CD4-positive, alpha-beta T cell treated with Interleukin-4 for 4 hours (primary cell): ENCODE measurements at places on chromosomes 5 and 9.

DNA sequence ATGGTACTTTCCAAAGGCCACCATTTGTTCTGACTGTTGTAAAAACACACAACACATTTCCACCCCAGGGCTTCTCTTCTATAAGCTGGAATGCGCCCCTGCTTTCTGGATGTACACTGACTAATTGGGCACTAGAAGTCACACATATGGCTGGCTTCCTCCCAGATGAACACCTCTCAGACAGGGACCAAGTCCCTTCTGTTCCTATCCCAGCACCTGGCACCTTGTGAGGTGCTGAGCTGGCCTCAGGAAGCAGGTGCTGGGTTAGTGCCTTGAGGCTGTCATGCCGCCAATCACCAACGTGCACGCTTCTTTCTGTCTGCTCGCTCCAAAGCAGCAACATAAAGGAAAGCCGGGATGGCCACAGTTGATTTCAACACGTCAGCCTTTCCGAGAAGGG lies 93.2 kb downstream of the FSTL4 start:
- no peak for DNase-seq

- DNase-seq: no peak
Measured at GRCh38 chr9:91555132-91555531, 131.5 kb upstream of the NFIL3 start.

- no peak for DNase-seq
Measured at GRCh38 chr9:92962303-92962649, 15.0 kb downstream of the FGD3 start.

DNA sequence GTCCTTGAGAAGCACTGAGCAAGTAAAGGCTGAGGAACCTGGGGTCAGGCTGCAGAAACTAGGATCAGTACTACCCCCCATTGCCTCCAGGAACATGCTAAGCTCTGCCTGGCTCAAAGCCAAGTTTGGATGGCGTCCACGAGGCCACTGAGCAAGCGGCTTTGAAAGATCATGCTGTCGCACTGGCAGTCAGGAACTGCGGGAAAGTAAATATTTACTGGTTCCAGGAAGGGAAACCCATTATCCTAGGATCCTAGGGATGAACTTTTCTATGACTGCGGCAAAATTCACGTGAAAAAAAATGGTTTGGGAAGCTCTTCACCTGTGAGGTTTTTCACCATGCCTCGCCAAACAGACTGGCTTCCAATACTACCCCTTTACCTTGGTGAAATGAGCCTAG lies 75.3 kb upstream of the PJA2 start:
- no peak for DNase-seq

DNA sequence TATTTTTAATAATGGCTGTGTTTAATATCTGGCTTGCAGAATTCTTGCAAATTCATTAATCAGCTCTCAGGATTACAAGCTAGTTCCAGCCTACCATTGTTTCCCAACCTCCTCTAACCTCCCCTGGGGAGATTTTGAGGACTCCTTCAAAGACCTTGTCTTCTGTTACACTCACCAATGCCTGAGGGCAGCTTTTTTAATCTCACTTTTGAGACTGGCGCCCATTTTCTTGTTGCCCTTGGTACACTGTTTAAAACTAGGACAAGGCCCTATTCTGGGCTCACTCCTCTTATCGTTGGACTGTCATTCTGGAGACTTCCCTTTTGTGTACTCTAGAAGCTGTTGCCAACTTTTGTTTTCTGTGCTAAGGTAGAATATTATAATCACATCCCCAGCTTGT lies 13.6 kb upstream of the EQTN start:
- no peak for DNase-seq

- no peak for DNase-seq
Measured at GRCh38 chr5:141573489-141574121, 45.2 kb downstream of the DIAPH1 start.

- no peak for DNase-seq
Measured at GRCh38 chr9:129280236-129280622, 102.2 kb upstream of the IER5L start.

DNA sequence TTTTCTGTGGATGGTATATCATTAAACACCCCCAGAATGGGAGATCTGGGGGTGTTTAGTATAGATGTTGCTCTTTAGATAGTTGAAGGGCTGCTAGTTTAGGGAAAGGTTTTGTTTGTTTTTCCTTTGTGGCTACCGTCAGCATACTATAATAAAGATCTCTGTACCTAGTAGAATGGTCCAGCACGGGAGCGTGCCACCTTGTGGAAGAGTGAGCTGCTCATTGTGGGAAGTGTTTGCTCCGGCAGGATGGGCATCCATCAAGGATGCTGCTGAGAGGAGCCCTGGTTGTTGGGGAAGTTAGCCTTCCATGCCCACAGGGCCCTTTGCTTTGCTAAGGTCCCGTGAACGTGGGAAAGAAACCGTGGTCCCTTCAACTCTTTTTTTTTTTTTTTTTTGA lies 113.1 kb downstream of the LIFR start:
- DNase-seq: no peak

- no peak for DNase-seq
Measured at GRCh38 chr5:118592229-118593002, 395.9 kb downstream of the DTWD2 start.

DNA sequence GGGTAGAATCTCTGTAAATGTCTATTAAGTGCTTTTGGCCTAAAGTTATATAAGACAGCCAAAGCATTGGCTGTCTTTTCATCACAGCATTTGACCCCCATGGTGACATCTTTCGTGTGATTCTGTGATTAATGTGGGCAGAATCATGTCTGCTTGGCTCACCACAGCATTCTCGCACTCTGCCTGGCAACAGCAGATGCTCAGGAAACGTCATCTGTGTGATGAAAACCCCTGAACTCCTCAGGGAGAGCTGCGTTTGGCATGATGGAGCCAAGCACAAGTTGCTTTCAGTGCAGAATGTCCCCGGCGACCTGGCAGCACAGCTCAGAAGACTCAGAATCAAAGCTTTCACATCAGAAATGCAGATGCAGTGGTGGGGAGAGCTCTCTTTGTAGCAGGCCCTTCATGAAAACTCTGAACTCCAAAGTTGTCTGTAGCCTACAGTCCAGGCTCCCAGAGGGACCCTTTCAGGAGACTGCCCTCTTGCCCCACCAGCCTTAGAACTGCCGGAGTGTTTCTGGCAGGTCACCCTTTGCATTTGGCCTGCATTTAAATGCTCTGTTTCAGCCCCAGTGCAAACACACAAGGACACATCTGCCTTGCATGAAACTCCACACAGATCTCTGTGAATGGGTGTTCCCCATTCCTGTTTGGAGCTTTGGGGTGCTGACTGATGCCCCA lies 155.6 kb upstream of the PANK3 start:
- no peak for DNase-seq

GRCh38 chr9:15846611-15847010 lies 293.8 kb downstream of the CCDC171 start:
- no peak for DNase-seq

DNA sequence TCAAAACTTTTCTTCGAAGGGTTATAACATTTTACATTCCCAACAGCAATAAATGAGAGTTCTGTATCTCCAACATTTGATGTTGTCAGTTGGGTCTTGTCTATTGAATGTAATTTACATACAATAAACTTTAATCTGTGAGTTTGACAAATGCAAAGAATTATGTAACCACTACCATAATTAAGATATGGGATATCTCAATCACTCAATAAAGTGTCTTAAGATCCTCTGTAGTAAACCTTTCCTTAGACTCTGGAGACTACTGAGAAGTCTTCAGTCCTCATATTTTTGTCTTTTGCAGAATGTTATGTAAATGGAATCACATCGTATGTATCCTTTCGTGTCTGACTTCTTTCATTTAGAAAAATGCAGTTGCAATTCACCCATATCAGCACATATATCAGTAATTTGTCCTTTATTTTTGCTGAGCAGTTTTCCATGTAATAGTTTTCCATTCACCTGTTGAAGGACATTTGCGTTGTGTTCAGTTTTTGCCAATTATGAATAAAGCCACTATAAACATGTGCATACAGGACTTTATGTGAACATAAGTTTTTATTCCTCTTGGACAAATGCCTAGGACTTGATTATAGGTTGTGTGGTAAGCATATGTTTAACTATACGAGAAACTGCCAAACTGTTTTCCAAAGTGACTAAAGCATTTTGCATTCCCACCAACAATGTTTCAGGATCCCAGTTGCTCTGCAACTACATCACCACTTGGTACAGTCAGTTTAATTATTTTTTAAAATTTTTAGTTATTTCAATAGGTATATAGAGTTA lies 784.6 kb upstream of the ZNF608 start:
- DNase-seq: no peak

- DNase-seq: no peak
Measured at GRCh38 chr5:81606150-81606549, 144.7 kb downstream of the SSBP2 start.

DNA sequence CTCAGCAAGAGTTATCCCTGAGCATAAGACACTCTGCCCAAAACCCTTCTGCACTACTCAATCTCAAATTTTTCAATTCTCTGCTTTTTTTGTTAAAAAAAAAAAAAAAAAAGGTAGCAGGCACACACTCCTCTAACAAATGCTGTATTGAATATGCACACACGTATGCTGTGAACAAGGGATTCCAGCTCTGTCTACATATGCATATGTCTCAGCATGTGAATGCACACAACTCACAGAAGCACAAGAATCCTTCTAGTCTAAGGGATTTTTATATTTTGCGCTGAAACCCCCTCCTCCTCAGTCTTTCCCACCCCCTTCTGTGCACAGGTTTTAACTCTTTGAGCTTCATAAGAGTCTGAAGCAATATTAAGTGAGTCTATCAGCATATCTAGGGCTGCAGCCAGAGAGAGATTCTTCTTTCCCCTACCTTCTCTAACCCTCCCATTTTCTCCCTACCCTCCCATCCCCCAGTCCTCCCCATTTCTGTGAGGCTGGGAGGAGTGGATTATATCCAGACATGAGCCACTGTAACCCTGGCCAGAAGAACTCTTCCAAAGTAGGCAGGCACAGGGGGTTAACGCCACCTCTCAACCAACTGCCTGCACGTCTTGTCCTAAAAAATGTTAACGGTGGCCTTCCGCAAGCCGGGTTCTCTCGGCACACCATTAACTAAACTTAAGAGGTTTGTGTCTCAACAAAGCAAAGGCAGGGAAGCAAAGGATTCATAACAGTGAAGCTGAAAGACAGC lies 1.0 kb downstream of the GABRB2 start:
- no peak for DNase-seq

DNA sequence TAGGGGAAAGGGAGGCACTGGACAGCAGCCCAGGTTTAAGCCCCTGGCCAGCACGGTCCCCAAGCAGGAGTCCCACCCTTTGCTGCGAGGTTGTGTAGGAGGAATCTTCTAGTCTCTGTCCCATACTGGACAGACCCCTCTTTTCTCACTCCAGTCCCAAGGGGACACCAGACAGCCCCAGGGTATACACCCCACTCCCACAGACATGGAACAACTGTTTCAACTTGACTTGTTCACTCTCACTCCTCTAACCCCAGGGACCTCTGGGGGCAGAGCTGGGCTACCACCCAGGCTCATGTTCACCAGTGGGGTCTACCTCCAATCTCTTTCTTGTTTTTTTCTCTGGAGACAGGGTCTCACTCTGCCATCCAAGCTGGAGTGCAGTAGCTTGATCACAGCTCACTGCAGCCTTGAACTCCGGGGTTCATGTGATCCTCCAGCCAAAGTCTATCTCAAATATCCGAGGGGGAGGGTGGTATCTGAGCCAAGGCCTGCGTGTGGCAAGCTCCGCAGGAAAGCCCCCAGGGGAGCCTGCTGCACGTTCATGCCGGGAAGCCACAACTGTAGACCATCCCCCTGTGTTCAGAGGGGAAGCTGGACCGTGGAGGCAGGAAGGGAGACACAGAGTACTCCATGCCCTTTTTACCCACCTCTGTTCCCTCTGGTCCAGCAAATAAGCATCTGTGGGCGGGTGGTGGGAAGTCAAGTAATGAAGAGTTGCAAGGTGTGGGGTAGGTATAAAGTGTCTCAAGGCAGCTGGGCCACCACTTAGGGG lies 1.8 kb downstream of the PTGES2 start:
- DNase-seq: no peak

- DNase-seq: no peak
Measured at GRCh38 chr9:36423206-36423605, 23.1 kb upstream of the RNF38 start.

DNA sequence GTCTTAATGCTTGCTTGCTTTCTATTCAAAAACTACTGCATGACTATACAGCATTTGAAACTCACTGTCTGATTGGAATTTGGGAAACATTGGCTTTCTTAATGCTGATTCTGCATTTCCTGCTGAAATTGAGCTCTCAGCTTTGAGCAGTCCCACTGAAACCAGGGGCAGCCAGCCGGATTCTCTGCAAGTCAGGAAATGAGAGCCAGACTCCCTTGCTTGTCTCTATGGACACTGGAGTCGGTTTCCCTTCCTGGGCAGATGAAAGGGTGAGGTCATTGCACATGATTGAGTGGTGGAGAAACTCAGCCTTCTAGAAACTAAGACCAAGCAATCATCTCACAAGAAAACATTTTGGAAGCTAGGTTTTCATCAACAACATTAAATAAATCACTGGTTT lies 119.7 kb upstream of the SPATA31C2 start:
- no peak for DNase-seq

- no peak for DNase-seq
Measured at GRCh38 chr5:26881901-26882300, 156.5 kb downstream of the CDH9 start.

DNA sequence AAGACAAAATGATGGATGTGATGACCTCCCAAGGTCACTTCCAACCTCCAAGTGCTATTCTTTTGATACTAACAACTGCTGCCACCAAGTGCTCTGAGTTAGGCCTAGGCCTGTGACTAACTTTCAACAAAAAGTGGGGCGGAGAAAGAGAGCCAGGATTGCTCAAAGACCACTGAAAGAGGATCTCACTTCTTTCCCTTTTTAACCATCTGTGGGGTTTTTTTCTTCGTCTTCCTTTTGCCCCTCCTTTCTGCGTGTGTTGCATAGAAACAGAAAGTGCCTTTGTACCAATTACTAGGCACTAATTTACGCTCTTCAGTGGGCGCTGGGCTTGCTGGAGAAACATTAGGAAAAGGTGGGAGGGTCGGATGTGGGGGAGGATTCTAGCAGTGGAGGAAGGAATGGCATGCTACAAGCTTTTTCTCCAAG lies 8.0 kb downstream of the KLF9 start:
- DNase-seq: peak; percentile 48

- no peak for DNase-seq
Measured at GRCh38 chr9:93254806-93255493, 71.0 kb downstream of the WNK2 start.

GRCh38 chr9:37141015-37141414 lies 20.6 kb downstream of the ZCCHC7 start:
- no peak for DNase-seq

- no peak for DNase-seq
Measured at GRCh38 chr9:28808042-28808441, 1234.8 kb upstream of the C9orf72 start.

GRCh38 chr5:10250806-10251276 lies 761 bp downstream of the CCT5 start:
- peak; percentile 5 for DNase-seq

- DNase-seq: no peak
Measured at GRCh38 chr9:103266064-103266463, 270.9 kb downstream of the CYLC2 start.

GRCh38 chr5:148984345-148984744 lies 78.5 kb downstream of the SH3TC2 start:
- DNase-seq: no peak

DNA sequence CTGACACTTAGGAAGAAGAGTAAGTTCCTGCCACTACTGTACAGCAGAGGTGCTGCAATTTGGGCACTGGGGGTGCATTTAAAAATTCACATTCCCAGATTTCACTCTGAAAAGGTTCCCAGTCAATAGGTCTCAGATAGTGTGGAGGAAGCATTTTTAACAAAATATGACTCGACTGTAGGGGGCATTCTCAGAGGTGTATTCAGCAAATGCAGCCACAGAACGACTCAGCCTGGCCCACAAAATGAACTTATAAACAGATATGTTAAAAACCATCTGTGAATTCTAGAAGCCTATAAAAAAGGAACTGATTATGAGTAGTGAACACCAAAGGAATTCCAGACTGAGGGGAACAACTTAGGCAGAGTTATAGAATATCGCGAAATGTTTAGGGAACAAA lies 31.1 kb downstream of the MLLT3 start:
- no peak for DNase-seq
